ENCODE measurements at places on chromosomes 11 and 22.

DNA sequence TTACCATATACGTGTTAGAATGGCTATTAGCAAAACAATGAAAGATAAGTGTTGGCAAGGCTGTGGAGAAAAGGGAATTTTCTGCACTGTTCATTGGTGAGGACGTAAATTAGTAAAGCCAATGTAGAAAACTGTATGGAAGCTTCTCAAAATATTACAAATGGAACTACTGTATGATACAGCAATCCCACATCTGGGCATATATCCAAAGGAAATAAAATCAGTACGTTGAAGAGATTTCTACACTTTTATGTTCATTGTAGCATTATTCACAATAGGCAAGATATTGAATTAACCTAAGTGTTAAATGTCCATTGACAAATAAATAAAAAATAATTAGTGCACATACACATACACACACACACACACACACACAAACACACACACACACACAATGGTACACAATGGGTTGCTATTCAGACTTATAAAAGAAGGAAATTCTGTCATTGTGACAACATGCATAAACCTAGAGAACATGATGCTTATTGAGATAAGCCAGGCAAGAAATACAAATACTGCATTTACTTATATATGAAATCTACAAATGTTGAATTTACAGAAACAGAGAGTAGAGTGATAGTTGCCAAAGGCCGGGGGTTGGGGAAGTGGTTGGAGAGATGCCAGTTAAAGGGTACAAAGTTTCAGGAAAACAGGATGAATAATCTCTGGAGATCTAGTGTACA lies 565.8 kb upstream of the LRRC4C start:
- no peak for DNase-seq

- no peak for DNase-seq
These were observed 70.6 kb upstream of the TTLL12 start for GRCh38 chr22:43257549-43257948.

- no peak for DNase-seq
These were observed 7.3 kb downstream of the CCDC88B start for GRCh38 chr11:64347193-64347867.

GRCh38 chr11:24496736-24497725 lies at the start of gene LUZP2:
Gene LUZP2 (plus strand): TSS chr11:24497053.
- DNase-seq, result no peak
